Left ventricle myocardium superior (tissue), 1 donor: ENCODE measurements at places on chromosomes 2 and 18.

DNA sequence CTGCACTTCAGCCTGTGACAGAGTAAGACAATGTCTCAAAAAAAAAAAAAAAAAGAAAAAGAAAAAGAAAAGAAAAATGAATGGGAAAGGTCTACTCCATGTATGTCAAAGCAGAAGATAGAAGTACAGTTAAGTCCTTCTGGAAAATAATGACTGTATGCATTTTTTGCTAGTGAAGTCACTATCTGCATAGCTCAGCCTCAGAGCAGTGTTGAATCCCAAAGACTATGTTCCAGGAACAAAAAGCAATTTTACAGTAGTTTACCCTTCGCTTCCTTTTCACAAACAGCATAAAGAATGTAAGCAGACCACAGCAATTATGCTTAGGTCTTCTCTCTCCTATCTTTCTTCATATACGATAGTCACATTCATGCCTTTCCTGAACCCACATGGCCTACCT is 497.4 kb downstream of the CMPK2 start:
- no peak for DNase-seq

- no peak for DNase-seq
These were observed 74.3 kb downstream of the HRH4 start for GRCh38 chr18:24534737-24535136.

- DNase-seq = no peak
These were observed 421.5 kb downstream of the ZNF521 start for GRCh38 chr18:24930478-24930877.

- no peak for DNase-seq
These were observed 111.5 kb upstream of the COPS8 start for GRCh38 chr2:236974148-236974547.

GRCh38 chr18:13548106-13548819 is 178.1 kb downstream of the FAM210A start:
- no peak for DNase-seq

- no peak for DNase-seq
These were observed 7.4 kb downstream of the CERKL start for GRCh38 chr2:181649436-181649979.

- no peak for DNase-seq
These were observed 1.5 kb downstream of the RHBDD1 start for GRCh38 chr2:226837334-226837733.

DNA sequence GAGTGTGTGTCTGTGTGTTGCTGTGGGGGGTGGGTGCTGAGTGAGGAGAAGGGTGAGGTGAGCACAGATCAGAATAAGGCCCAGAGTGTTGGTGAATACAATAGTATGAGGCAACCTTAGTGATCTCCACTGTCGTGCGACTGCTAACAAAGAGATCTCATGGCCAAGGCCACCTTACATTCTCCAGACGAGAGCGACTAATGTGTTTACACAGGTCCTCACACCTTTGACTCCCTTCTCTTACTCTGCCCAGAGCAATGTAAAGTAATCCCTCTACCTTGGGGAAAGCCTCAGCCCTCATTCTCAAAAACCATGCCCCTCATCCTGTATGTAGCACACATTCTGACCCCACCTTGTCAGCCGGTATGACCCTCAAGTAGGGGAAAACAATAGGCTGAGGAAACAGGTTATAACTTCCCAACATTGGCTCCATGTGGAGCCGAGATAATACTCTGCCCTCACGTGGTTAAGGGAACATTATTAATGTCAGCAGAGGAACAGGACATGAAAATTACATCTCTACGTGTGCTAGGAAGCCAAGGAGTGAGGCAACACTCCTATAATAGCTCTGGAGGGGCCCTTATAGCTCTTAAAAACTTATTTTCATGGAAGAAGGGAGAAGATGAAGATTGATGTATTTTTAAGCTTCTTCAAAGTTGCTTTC is 323.0 kb upstream of the NT5C1B start:
- no peak for DNase-seq

GRCh38 chr2:106094131-106094841 is 99.8 kb downstream of the UXS1 start:
- no peak for DNase-seq

DNA sequence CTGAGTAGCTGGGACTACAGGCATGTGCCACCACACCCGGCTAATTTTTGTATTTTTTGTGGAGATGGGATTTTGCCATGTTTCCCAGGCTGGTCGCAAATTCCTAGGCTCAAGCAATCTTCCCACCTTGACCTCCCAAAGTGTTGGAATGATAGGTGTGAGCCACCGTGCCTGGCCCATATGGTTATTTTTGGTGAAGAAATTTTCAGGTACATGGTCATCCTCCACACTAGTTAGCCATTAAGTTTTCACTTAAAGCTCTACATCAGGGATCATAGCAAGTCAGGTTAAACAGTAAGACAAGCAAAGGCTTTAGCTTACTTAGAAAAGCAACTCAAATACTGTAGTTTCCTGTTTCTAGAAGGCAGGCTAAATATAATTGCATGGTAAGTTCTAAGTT is 104.3 kb upstream of the GRB14 start:
- DNase-seq = no peak

DNA sequence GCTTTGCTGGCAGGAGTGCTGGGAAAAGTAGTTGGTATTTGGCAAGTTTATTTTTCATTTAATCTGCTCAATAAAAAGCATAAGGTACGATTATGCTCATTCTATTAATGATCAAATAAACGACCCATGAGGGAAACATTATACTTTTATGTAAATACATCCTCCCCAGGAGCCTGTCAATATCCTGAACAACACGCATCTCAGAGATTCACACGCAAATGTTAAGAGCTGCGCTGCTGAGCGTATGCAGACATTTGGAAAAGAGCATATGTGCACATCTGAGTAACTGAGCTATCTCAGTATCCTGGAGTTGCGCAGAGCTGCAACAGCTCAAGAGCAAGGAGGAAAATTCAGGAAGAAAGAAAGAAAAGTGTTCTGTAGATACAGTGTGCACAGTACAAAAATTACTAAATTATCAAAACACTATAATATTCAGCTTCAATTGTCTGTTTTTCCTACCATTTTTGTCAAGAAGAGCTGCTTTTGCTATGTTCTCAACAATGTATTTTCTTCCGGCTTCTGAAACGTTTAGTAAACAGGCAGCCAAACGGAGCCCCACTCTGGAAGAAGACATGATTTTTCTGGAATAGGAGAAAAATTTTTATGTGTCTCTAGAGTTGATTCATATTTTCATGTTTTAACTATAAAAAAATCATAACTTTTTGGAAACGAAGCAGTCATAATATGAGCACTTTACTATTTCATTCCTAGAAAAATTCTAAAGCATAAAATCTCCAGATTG is 2.4 kb downstream of the FTCDNL1 start:
- no peak for DNase-seq

DNA sequence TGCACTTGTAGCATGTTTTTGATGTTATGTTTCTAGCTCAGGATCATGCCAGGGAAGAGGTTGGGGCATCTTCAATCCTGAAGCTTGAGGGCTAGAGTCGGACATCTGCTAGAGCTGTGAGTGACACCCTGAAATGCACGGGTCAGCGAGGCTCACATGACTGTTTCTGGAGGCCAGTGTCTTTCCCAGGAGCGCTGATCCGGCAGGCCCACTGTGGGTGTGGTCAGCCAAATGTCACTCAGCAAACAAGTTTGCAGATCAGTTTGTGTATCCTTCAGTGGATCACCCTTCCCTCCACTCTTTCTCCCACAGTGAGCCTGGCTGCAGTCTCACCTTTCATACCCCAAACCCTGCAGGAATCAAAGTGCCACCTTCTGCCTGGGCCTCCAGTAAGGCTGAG is 23.0 kb upstream of the ARHGEF4 start:
- DNase-seq = no peak
